ENCODE measurements at places on chromosomes 12 and 14.

DNA sequence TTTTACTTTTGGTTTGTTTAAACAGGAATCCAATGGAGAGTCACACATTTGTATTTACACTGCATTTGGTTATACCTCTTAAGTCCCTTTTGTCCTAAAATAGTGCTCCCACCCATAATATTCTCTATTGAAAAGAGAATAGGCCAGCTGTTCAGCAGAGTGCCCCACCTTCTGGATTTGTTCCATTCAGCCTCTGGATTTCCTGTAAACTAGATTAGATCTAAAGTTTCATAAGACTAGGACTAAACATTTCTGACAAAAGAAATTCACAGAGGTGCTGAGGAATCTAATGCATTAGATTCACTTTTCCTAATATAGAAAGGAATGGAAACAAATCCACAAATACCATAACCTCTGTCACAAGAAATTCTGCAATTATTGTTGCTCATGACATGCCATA, 38.1 kb downstream of the GCH1 start:
- no peak for DNase-seq

DNA sequence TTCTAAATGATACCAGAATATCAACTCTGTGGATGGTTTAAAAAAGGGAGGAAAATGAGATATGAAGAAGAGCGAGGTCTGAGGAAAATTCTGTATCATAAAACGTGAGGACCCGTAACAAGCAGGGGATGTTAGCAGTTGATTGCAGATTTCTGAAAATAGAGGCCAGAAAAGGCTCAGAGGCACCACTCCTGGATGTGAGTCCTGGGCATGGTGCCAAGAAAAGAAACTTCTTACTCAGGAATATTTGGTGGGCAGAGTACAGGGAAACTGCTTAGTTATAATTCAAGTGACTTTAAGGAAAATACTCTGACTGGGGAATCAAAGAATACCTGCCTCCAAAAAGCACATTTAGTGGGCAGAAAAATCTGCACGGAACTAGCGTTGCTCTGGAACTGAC, 85.5 kb downstream of the PRICKLE1 start:
- no peak for DNase-seq

DNA sequence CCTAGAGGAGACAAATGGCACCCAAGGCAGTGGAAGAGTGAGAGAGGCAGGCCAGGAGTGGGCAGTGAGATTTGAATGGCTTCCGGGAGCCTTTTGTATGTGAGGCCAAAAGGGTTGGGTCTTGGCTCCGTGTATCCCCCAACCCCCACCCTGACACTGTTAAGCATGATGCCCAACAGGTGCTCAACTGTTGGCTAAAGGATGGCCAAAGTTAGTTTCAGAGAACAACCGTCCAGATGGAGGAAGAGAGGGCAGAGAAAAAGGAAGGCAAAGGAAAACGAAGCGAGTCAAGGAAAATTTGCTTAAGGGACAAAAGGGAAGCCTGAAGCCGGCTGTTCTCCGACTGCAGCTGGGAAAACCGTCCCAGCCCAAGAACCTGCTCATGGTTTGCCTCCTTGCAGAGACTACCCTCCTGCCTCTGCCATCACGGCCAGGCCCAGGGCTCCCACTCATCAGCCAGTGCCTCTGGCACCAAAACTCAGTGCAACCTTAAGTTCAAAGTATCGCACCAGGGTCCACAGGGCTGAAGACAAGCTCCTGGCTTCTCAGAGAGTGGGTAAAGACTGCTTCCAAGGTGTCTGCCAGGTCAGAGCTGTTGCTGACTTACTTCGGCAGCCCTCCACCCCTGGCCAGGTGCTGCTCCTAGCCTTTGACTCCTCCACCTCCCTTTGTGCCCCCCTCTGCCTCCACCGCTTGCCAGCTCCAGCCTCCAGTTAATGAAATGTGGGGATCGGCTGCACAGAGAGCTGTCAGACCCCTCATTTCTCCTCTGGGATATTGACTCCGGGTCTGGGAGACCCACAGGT, 4.2 kb upstream of the C1QL4 start:
- no peak for DNase-seq

DNA sequence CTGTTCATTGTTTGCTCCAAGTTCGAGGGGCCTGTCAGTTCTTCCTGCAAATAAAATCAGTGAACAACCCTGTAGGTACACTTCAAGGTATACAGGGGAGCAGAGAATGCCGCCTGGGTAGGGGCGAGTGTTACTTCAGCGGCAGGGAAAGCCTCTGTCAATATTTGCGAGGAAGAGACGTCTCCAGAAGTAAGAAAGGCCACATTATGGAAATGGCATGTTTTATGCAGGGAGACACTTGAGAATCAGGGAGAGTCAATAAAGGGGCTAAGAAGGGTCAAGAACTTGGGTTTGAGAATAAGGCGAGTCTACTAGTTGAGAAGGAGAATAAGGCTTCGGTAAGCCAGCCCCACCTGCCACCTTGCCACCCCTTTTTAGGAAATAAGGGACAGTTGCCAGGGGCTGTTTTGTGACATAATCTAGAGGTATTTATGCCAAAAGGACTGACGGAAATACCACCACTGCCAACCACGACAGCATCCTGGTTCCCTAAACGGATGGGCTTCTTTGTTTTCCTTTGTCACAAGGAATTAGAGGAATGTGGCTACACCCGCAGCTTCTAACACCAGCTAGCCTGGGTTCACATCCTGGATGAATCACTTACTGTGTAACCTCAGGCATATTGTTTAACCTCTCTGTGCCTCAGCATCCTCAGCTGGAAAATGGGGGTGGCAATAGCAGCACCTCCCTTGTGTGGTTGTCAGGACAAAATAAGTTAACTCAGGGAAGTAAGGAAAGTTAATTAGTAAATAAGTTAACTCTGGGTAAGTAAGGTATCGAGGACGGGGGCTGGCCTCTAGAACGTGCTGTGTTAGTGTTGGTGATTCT, 67.7 kb downstream of the EID3 start:
- no peak for DNase-seq

DNA sequence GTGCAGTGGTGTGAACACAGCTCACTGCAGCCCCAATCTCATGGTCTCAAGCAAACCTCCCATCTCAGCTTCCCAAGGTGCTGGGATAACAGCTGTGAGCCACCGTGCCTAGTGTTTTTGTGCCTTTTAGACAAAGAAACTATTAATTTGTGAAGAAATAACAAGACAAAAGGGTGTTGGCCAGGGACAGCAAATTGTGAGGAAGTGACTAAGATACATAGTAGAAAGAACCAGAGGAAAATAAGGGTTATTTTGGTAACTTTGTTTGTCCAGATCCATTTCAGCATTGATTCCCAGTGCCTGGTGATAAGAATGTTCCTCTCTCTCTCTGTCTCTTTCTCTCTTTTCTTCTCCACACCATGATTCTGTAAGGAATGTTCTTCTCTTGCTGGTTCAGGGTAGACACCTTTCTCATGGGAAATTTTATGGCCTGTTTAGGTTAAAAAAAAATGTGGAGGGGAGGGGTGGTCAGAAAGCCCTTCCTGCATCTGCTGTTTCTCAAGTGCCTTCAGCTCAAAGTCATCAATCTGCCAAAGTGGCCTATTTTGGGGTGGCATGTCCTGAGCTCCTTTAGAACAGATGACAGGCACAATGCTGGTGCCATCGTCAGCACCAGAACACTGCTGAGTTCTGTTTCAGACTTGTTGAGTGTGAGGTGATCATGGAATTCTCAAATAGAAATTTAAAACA, 184.4 kb upstream of the EEA1 start:
- no peak for DNase-seq

GRCh38 chr12:88955531-88955930, 375.3 kb upstream of the KITLG start:
- no peak for DNase-seq

DNA sequence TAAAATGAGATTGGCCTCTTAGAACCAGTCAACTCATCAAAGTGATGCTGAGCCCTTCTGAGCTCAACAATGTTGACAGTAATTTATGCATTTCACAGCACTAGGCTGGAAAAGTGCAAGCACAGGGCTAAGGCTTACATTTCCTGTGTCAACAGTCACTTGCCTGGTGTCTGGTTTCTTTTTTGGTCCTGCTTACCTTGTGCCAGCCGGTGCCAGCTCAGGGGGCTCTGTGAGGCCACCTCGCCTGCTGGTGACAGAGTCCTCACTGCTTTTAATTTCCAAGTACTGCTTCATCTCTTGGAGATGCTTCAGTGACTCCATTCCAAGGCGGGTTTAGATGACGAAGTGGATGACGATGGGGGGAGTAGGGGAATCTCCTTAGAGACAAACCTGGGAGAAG, 53.1 kb upstream of the KCNA1 start:
- DNase-seq = no peak
